RPMI7951 (cell line): ENCODE measurements at places on chromosomes 7 and 10.

DNA sequence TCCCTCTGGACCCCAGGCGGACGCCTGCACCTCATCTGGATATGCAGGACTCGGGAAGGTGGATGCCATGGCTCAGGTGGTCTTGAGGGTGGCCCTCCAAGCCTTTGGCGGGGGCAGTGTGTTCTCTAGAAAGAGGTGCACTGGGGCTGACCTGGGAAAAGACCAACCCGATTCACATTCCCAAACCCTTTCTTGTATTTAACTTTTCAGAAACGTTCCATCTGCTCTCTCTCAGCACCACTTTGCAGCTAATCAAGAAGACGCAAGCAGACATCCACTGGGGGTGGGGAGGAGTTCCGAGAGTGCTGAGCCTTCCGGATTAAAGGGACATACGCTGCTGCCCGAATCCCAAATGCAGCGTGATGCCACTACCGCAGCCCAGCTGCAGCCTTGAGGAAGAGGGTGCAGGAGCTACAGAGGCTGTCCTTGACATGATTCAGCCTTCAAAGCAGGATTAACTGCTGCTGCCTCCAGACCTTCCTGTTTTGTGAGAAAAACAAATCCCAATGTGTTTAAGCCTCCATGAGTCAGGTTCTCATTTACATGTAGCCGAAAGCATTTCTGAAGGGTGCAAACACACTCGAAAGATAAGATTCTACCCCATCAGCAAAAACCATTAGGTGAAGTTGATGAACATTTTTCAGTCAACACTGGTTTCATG lies 39.9 kb downstream of the RBM17 start:
- DNase-seq = peak; percentile 80

DNA sequence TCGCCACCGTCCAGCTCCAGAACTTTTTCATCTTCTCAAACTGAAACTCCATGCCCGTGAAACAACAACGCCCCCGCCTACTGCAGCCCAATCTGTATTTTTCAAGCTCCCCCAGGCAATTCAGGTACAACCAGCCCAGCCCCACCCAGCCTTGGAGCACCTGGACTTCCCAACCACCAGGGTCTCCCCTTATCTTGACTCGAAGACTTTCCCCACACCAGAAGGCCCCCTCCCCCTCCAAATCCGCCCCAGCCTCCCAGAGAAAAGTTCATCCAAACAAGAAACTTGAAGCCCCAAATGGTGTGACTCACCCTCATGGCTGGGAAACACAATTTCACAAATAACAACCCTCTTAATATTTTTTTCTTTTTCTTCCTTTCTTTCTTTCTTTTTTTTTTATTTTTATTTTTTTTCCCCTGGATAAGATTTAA lies 10.6 kb downstream of the ZCCHC24 start:
- peak; percentile 71 for DNase-seq

DNA sequence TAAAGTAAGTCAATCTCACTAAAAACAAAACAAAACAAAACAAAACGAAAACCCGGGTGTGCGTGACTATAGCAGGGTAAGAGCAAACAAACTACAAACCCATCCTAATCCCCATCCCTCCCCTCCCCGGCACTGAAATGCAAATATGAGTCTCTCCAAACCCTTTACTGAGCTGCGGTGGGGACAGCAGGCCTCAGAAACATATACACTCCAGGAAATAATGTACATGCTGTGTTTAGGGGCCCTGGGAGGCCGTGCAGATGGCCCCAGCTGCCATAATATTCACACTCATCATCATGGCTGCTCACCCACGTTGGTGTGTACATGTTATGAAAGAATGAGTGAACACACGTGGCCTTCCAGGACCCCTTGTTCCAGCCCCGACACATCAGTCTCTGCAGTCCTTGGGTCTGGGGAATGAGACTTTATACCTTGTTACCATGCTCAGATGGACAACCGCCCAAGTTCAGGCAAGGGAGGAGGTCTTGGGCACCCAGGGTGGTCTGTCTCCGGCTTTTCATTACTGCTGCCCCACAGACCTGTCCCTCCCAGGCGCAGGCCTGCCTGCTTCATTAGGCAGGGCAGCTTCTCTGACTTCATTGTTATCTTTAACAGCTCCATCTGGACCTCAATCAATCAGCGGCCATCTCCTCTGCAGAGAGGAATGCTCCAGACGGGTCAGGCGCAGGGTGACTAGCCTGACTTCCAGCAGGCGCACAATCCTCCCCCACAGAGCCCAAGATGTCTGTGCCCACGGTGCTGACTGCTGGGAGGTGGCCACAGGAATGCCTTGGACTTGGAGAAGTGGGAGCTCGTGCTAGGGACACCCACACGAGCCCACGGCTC lies 20.6 kb downstream of the HSPA12A start:
- DNase-seq = no peak

- DNase-seq = peak; percentile 30
Measured at GRCh38 chr10:96588616-96589419, 2.0 kb upstream of the TM9SF3 start.

DNA sequence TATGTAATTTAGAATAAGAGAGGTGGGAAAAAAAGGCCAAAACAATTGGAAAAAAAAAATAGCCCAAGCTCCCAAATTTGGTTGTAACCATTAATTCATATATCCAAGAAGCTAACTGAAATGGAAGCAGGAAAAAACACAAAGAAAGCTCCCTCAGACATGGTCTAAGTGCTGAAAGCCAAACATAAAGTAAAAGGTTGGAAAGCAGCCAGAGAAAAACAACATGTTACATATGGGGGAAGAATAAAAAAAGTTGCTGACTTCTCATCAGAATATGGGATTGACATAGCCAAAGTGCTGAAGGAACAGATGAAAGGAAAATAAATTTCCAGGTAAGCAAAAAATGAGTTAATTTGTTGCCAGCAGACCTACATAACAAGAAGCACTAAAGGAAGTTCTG lies 40.3 kb downstream of the PDZD8 start:
- no peak for DNase-seq

GRCh38 chr10:47184273-47184672 lies 115.7 kb upstream of the GDF10 start:
- no peak for DNase-seq

DNA sequence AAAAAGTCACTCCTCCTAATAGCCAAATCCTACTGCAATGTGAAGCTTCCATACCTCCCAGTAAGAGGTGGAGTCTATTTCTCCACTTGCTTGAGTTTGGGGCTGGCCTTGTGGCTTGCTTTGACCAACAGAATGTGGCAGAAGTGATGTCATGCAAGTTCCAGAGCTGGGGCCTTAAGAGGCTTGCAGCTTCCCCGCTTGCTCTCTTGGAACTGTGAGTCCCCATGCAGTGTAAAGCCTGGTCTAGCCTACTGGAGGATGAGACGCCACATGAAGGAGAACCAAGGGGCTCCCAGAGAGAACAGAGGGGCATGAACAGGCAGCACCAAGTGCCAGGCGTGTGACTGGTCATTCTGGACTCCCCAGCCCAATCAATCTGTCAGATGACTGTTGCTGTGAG lies 58.6 kb upstream of the OPALIN start:
- peak; percentile 63 for DNase-seq

GRCh38 chr10:21534604-21535493 lies 817 bp downstream of the MLLT10 start:
- peak; percentile 61 for DNase-seq

DNA sequence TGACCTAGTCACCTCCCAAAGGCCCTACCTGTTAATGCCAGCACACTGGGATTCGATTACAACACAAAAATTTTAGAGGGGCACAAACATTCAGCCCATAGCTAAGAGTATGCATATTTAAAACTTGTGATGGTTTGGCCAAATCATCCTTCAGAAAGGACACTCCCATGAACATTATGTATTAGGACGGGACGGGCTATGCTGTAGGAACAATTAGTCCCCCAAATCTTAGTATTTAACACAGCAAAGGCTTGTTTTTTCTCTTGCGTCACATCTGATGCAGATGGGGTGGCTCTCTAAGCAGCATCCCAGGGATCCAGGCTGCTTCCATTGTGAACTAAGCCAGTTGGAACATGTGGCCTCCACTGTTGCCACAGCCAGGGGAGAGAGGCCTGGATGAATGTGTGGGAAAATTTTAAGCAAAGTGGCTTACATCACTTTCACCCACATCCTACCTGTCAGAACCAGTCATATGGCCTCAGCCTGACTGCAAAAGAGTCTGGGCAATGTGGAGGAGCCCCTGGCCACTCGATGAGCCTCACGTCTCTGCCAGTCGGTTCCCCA lies 26.6 kb downstream of the CHST3 start:
- DNase-seq = no peak

DNA sequence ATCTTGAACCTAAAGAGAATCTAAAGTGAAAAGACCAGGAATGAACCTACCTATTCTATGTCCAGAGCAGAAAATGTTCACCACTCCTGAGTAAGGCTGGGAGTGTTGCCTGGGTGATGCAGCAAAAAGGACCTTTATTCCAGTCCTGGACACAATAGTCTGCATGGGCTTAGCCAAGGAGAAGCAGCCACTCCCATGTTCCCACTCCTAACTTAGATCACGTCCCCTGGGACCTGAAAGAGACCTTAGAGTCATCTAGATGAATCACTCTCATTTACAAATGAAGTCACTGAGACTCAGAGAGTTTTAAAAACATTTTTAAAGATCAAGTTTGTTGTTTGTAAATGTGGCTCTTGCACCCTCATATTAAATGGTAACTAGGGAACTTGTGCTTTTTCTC lies 763.4 kb downstream of the KCNMA1 start:
- DNase-seq = peak; percentile 25

DNA sequence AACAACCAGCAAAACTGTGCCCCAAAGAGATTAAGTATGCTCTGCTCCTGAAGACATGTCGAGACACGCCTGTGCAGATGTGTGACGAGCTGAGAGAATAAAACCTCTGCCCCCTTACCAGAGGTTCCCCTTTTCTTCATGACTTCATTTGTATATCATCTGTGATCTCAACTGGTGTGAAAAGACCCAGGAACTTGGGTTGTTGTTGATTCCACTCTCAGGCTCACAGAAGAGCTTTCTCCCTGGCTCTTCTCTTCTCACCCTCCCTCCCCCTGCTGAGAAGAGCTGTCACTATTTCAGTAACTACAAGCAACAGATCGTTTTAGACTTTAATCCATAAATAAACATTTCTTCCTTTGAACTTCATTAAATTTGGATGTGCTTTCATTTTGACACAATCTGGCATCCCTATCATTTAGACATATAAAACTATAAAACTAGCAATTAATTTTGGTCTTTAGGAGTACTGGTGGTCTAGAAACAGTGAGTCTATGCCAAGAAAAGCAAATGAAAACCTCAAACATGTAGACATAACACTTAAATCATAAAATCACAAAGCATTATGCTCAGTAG lies 179.3 kb upstream of the FZD8 start:
- DNase-seq = no peak

DNA sequence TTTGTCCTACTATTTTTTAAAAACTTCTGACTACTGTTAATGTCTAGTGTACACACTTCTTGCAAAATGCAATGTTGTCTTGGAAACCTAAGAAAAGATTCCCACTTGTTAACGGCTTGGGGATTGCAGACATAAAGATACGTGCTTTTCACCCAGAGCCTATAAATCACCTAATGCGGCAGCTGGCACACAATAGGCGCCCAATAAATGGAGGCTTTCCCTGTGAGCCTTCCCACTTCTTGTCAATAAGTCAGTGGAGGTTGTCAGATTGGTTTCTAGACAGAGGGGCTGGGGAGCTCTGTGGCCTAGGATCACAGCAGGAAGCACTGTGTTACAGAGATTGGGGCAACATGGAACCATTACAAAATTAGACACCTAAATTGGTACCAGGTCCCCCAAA lies 74.7 kb downstream of the VSTM4 start:
- DNase-seq = no peak

DNA sequence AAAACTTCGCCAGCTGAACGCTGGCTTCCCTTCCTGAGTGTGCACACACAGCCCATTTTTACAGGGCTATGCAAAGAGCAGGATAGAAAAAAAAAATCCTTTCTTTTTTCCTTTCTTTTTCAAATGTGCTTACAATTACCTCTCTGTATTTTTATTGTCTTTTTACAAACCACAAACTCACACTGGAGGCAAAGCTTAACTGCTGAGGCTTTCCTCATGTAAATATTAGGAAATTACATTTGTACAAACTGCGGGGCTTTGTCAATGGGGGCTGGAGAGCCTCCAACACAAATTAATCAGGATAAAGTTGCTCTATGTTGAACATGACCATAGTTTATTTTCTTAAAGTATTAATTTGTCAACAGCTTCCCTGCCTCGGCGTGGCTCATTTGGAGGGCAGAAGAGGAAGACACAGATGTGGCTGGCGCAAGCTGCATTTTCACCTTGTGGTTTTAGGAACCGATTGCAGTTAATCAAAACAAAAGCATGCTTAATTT lies 411.7 kb upstream of the MKI67 start:
- DNase-seq = no peak

DNA sequence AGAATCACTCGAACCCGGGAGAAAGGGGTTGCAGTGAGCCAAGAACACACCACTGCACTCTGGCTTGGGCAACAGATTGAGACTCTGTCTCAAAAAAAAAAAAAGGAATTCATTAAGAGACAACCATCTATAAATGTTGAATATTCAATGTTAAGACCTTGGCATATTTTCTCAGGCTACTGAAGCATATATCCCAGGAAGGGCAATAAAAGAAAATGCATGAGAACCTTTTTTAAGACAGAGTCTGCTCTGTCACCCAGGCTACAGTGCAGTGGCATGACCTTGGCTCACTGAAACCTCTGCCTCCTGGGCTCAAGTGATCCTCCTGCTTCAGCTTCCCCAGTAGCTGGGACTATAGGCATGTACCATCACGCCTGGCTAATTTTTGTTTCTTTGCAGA lies 165.0 kb downstream of the JMJD1C start:
- no peak for DNase-seq

- no peak for DNase-seq
Measured at GRCh38 chr7:2810682-2811415, 33.3 kb downstream of the GNA12 start.

GRCh38 chr7:152173372-152174070 lies 148.0 kb downstream of the GALNT11 start:
- no peak for DNase-seq

DNA sequence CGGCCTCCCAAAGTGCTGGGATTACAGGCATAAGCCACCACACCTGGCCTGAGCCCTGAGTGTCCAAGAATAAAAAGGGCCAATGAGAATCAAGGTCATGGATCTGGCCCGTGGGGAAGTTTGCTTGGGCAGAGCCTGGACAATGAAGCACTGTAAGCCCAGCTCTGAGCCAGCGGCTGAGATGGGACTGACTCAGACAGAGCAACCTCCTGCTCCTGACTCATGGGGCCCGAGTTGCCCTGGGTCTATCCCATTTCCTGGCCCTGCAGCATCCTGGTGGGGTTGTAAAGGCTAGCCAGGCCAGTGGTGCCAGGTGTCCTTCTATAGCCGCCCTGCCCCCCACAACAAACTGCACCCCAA lies 5.2 kb upstream of the MYH16 start:
- DNase-seq = peak; percentile 97

DNA sequence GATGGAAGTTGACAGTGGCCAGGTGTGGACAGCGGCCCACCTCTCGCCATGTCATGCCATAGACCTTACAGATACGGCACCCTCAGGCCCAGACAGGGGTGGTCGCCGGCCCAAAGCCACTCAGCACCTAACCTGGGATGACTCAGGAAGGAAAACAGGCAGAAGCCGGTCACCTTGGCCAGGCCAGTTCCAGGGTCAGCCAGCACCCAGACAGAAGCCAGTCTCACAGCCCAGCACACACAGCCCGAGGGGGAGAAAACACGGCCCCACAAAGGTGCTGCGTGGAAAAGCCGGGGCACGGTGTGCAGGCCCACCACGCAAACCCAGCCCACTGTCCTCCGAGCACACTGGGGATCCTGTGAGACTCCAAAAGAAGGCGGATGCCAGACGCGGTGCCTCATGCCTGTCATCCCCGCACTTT lies 95.2 kb upstream of the DNAAF5 start:
- DNase-seq = no peak
